Frontal cortex (tissue), 4 donors: ENCODE measurements at places on chromosomes 11 and 22.
A peak's percentile ranks its signal among the peaks of the same experiment; 100 is the strongest.

GRCh38 chr22:49395617-49396016 lies 432.1 kb downstream of the BRD1 start:
- no peak for DNase-seq

DNA sequence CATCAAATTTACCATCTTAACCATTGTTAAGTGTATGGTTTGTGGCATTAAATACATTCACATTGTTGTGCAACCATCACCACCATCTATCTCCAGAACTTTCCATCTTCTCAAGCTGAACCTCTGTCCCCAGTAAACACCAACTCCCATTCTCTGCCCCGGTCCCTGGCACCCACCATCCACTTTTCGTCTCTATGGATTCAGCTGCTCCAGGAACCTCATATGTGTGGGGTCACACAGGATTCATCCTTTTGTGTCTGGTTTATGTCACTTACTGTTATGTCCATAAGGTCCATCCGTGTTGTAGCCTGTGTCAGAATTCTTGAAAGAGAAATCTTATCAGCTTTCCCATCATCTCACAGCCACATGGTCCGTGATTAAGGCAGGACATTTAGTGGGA lies 16.3 kb downstream of the TSPAN32 start:
- DNase-seq, result no peak

- DNase-seq, result no peak
Measured at GRCh38 chr11:15818132-15818842, 538.1 kb downstream of the SOX6 start.

DNA sequence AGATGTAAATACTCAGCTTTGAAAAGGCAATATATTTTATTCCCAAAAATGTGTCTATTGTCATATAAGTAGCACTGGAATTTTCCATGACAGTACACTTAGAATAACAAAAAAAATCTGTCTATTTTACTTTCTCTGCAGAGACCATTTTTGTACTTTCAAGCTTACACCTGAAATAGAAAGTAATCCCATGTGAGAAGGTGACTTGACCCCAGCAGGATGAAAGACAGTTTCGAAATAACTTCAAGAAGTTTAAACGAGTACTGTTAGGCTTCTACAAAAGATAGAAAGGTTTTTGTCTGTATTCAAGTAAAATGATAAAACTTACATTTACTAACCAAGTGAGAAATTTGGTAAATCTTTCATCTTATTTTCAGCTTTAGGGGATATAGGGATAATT lies 259.9 kb upstream of the CTSC start:
- no peak for DNase-seq

DNA sequence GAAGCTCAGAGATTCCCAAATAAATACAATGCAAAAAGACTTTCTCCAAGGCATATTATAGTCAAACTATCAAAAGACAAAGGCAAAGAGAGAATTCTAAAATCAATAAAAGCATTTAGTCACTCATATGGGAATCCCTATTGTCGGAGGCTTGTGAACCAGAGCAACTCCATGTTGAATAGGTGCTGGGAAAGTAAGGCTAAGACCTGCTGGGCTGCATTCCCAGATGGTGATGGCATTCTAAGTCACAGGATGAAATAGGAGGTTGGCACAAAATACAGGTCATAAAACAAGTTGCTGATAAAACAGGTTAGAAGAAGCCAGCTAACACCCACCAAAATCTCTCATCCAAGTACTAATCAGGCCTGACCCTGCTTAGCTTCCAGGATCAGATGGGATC lies 84.5 kb downstream of the JRKL start:
- no peak for DNase-seq

DNA sequence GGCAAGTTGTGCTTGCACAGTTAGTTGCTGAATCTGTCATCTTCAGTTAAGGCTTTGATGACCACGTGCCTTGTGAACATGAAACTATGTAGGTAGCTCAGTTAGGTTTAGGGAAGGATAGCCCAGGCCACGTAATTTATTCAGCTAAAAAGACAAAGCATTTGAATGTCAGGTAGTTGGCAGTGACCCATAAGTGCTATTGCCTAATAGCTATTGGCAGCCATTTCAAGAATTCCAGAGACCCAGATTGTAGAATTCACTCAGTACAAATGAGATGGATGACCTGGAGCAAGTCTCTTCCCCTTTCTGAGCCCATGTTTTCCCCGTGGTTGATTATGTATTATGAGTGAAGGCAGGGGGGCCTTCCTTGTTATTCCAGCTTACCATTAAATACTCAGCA lies 265.3 kb upstream of the ANO5 start:
- DNase-seq, result no peak

- DNase-seq, result no peak
Measured at GRCh38 chr11:104772806-104773241, 125.4 kb downstream of the CASP12 start.

GRCh38 chr11:65459552-65459951 lies 37.0 kb downstream of the NEAT1 start:
- DNase-seq, result no peak

DNA sequence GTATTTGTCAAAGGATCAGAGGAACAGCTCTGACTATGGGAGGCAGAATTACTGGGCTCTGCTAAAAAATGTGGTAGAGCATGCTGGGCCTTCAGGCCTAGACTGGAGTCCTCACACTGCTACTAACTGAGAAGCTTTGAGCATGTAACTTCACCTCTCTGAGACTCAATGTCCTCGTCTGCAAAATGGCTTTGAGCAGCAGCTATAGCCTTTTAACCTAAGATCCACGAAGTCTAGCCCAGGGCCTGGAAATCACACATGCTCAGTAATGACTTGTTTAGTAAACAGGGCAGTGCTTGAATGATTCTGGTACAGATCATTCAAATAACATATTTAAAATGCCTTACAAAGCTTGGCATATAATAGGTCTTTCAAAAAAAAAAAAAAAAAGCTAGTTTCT lies 221.7 kb downstream of the NTM start:
- DNase-seq, result no peak

DNA sequence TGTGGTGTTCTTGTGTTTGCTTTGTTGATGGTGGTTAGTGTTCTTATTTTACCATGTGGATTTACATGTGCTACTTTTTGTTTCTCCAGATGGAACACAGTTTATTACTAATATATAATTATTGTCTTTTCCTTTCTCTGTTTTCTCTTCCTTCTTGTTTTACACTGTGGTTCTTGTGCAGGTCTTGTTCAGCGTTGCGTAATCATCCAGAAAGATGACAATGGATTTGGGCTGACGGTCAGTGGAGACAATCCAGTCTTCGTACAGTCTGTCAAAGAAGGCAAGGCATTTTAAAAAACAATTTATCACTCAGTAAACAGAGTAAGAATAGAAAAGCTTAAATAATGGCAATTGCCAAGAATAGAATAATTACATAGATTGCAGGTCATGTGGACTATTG lies 84.4 kb downstream of the ARHGEF12 start:
- DNase-seq, result no peak

- DNase-seq, result no peak
Measured at GRCh38 chr22:19398652-19399051, 32.9 kb downstream of the HIRA start.

- no peak for DNase-seq
Measured at GRCh38 chr22:26968859-26969523, 311.6 kb downstream of the MIAT start.

- DNase-seq, result no peak
Measured at GRCh38 chr22:45804986-45805325, 133.3 kb downstream of the ATXN10 start.

GRCh38 chr11:789943-790342 lies at the start of gene CEND1:
Gene CEND1, minus strand, starts transcription at chr11:790090. Its CDS starts 1,514 bp downstream, at chr11:788576.
- DNase-seq, result peak; percentile 86

GRCh38 chr22:22741843-22742242 lies 97.4 kb downstream of the GGTLC2 start:
- no peak for DNase-seq

GRCh38 chr11:11669233-11669846 lies 47.5 kb upstream of the GALNT18 start:
- no peak for DNase-seq

DNA sequence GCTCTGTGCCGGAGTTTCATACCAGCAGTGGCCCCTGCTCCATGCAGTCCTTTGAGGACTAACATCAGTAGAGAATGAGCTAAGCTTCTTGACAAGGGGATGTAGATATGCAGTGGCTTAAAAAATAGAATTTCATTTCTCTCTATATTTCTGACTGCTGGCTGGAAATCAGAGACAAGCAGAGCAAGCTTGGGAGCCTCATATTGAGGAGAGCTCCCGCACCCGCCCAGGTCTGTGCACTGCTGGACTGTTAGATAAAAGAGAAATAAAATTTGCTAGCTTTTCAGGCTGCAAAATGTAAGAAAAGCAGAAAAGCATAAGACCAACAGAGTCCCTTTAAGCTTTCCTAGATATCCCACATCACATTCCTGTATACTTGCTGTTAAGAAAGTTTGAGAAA lies 31.4 kb downstream of the MMP7 start:
- no peak for DNase-seq

DNA sequence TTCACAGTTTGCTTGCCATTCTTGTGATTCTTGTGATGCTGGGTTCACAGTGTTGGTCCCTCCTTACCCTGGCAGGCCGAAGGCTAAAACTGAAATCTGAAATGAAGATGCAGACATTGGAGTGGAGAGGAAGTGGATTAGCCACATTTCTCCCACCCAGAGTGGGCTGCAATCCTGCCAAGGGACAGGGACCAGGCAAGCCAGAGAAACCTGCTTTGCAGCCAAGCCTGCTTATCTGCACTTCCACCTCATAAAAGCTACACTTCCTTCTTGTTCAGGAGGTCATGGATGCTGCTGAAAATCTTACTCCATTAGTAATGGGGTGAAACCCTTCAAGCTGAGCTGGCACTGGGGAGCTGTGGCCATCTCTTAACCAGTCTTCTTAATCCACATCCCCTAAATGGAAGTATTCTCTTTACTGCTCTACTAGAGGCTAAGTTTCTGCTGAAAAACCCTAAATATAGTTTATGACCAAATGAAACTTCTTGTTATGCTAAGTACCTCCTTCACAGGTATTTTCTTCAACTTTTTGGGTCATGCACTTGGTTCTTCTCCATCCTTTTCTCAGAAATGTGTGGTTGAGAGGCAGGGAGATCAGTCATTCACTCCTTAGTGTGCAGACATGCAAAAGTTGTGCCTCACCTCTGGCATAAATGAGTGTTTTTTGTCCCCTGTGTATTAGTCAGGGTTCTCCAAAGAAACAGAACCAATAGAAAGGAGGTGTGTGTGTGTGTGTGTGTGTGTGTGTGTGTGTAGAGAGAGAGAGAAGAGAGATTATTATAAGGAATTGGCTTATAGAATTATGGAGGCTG lies 133.9 kb upstream of the BMAL1 start:
- DNase-seq, result no peak

DNA sequence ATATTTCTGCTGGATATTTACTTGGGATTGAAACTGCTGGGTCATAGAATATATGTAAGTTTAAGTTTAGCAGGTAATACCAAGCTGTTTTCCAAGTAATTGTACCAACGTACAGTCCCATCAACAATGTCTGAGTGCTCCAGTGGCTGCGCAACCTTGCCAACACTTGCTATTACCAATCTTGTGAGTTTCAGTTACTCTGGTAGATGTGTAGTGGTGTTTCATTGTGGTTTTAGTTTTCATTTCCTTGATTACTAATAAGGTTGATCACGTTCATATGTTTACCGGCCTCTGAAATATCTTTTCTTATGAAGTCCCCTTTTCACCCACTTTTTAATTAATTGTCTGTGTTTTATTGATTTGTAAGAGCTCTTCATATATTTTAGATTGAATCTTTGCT lies 370.6 kb upstream of the CADM1 start:
- DNase-seq, result no peak

DNA sequence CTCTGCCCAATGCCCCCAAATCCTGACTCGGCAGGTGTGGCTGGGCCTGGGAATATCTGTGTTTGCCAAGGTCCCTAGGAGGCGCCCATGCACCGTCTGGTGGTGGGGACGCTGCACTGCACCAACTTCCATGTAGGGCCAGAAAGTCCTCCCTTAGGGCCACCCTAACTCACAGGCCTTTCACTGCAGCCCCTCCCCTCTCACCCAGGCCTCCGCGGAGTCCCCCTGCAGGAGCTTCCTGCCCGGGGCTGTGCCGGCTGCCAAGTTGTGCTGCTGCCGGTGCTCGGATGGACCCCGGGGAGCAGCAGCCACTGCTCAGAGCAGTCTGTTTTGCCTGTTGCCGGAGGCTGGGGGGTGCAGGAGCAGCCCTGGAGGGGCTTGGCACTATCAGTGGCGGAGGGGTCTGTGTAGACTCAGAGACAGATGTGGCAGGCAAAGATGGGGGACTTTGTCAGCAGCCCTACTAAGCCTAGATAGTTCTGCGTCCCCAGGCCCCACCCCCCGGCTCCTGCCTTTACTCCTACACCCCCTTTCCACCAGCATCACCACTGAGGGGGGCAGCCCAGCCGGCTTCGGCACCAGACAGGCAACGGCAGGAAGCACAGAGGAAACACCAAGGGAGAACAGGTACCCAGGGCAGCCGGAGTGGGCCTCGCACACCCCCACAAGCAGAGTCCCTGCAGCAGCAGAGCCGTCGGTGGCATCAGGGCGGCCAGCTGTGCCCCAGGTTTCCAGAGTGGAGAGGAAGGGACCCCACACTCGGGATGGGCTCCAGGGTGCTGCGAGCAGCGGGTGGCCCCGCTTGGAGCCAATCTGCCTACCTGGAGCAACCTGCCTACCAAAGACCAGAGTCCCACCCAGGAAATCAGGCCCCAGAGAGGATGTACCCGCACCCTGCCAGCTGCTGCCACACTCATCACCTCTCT lies 124.3 kb downstream of the TRIM29 start:
- DNase-seq, result peak; percentile 69

- no peak for DNase-seq
Measured at GRCh38 chr11:74636630-74637184, 44.3 kb downstream of the POLD3 start.

DNA sequence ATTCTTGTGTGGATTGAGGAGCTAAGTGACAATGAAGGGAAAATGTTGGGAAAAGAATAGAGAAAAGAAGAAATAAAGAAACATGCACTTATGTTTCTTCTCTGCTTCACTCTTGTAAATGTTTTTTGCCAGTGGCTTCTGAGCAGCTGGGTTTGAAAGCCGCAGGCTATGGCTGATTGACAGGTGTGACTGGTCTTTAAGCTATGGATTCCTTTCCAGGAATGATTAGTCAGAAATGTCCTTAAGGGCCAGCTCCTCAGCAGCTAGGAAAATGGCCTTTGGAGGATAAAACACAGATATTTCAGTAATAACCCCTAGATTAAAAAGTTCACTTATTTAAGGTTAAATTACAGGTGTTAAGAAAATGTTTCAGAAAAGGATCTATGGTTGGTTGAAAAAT lies 6.5 kb upstream of the USP28 start:
- DNase-seq, result no peak

DNA sequence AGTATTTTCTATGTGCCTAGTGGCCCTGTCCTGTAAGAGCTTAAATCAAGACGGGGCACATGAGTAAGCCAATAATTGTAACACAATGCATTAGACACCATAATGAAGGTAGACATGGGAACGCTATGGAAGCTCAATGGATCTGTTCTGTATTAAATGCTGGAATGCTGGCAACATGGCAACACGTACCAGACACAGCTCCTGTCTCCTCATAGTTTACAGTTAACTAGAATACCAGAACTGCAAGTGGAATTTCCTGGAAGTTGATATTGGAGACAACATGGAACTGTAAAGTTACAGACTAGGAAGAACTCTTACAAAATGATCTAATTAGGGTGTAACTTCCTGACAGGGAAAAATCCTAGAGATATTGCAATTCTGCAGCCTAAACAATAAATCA lies 12.4 kb downstream of the P4HA3 start:
- no peak for DNase-seq

GRCh38 chr11:44740967-44741366 lies 14.2 kb downstream of the TSPAN18 start:
- no peak for DNase-seq
